ENCODE measurements at places on chromosomes 11 and 22.

DNA sequence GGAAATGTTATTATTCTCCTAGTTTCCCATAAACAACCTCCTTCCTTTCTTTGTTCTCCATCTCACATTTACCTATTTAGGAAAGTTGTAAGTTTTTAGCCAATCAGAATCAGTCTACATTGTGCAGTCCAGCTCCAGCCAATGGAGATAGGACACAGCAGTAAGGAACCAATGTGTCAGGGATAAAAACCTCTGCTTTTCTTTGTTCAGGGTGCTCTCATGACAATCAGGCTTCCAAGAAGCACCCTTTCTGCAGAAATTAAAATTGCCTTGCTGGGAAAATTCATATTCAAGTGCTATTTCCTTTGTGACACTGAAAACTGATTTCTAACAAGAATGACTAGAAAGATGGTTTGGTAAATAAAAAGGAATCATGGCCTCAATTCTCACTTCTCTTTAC is 14.6 kb downstream of the SCGB2A1 start:
- DNase-seq: no peak

DNA sequence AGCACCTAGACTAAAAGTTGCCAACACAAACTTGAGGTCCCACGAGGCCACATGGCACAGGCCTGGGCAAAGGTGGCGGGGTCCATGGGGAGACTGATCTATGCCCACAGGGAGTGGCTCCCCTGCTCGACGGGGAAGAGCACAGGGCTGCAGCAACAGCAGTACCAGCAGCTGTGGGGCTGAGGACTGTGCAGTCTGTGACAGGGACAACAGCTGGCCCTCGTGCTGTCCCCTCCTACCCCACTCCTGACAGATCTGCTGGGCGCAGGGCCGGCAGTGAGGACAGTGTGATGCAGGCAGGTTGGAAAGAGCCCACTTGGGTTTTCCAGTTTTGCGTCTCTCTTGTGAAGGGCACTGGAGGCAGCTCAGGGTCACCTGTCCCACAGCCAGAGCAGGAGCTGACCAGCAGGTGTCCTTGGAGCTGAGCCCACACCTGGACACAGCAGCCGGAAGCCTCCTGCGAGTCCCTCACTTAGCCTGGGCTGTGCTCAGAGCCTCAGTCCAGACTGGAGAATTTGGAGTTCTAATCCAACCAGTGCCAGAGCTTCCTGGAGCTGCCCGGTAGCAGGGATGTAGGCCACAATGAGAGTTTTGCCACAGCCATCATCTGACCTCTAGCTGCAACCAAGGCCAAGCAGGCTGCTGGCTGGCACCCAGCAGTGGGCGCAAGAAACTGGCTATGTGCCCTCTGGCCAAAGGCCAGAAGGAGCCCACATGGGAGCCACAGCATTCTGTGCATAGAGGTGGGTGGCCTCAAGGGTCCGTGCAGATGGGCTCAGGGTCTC is 3.6 kb upstream of the GAS2L1 start:
- DNase-seq: no peak

GRCh38 chr11:44507896-44508445 is 57.5 kb upstream of the CD82 start:
- no peak for DNase-seq

GRCh38 chr11:93775289-93775688 is 8.8 kb upstream of the MED17 start:
- DNase-seq: no peak

GRCh38 chr11:21892736-21893564 is 299.9 kb upstream of the ANO5 start:
- no peak for DNase-seq

DNA sequence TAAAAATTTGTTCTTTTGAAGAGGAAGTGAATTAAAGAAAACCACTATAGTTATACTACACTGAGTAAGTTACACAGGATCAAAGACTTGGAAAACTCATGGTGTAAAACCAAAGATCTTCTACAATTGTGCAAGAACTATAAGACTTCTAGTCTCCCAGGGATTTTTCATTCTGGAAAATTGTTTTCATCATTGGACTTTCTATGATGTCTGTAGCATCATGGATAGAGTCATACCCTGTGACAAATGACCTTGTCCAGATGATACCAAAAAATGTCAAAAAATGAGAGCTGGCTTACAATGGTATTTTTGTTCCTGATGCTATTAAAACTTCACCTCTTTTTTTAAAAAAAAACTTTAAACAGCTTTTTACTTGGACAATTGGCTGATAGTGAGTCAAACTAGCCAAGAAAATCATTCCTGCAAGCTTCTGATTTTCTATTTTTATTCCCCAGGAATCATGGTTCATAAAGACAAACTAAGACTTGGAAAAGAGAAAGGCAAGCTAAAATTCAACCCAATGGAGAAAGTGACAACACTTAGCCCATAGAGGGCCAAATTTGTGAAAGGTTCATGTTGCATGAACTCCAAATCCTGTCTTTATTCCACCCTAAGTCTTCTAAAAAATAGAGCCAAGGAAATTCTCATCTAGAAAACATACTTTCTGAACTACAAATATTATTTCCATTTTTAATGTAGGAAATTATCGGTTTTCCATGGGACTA is 30.7 kb downstream of the ME3 start:
- DNase-seq: no peak

DNA sequence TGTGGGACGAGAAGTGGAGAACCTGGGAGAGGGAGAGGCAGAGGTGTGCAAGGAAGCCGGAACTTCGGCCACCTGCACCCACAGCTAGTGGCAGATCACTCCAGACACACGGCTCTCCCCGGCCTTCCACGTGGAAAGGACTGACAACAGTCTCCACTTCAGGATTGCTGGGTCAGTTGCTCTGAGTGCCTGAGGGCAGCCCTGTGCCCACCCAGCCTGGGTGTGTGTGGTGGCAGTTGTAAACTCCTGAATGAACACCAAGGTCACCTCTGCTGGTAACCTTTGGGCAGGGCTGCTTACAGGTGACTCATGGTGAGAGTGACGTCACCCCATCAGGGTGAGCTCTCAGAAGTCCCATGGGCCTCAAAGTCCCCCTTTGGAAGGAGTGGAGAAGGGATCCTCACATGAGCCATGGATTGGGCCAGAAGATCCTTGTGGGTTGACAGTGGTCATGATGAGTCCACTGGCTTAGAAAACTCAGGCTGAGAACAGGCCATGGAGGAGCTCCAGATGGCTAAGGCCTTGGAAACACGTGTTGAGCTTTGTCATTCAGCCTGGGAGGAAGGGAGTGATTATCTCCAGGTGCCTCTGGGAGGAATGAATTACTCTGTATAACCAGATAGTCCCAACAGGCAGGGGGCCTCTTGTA is 71.3 kb downstream of the BCR start:
- DNase-seq: no peak

GRCh38 chr11:4979036-4979435 is 15.6 kb upstream of the OR51L1 start:
- no peak for DNase-seq

GRCh38 chr11:26891501-26891900 is 102.4 kb upstream of the FIBIN start:
- DNase-seq: no peak

DNA sequence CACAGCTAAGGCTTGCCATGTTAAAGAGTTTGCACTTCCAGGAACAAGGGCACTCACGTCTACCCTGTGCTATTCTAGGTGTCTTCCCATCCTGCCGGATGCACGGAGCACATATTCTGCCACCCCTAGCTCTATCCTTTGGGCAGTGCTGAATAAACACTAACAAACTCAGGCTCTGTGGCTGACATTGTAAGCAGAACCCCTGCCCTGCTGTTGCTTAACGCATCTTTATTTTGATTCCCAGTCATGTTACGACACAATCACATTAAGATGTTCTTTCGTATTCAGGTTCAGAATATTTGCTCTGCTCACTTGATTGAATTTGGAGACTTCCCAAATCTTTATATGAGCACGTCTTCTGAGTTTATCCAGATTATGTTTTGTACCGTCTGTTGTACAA is 3.7 kb upstream of the HDHD5 start:
- no peak for DNase-seq

DNA sequence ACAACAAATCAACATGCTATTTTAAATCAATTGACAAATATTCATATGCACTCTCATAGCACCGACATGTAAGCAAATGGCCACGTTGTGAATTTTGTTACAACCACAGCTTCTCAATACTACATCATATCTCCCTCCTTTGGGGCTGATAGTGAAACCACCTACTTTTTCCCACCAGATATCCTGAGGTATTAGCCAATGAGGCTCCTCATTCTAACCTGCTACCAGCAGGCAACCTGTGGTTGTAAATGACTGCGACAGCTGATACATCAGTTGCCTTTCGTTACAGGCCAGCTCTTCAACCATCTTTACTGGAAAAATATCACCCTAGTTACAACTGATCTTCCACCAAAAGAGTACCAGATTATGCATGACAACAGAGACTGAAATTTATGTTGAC is 3.7 kb upstream of the XKR3 start:
- DNase-seq: no peak

GRCh38 chr11:102633385-102634026 is 8.4 kb upstream of the MMP20 start:
- DNase-seq: no peak

Measured in activated naive CD4-positive, alpha-beta T cell (primary cell).